HAP-1 (cell line): ENCODE measurements at places on chromosomes 16 and 17.

- no peak for DNase-seq
Measured at GRCh38 chr16:6105115-6105514, 1007.5 kb upstream of the EEF2KMT start.

DNA sequence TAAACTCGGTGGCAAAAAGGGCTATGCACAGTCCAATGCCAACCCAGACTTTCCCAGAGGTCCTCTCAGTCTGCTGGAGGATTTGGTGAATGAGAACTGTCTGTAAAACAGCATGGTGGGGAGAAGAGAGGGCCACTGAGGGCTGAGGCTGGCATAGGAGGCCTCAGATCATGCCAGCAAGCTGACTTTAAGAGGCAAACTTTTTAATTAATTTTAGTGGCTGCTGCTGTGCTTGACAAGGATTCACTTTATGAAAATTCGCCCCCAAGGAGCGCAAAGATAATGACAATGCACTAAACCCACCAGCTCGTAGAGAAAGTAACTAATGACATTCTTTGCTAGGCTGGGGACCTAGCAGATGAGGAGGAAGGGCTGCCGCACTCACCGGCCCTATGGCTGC, 15.0 kb downstream of the ABCC12 start:
- DNase-seq, result no peak

GRCh38 chr17:49640556-49640955, 37.3 kb downstream of the SPOP start:
- no peak for DNase-seq

DNA sequence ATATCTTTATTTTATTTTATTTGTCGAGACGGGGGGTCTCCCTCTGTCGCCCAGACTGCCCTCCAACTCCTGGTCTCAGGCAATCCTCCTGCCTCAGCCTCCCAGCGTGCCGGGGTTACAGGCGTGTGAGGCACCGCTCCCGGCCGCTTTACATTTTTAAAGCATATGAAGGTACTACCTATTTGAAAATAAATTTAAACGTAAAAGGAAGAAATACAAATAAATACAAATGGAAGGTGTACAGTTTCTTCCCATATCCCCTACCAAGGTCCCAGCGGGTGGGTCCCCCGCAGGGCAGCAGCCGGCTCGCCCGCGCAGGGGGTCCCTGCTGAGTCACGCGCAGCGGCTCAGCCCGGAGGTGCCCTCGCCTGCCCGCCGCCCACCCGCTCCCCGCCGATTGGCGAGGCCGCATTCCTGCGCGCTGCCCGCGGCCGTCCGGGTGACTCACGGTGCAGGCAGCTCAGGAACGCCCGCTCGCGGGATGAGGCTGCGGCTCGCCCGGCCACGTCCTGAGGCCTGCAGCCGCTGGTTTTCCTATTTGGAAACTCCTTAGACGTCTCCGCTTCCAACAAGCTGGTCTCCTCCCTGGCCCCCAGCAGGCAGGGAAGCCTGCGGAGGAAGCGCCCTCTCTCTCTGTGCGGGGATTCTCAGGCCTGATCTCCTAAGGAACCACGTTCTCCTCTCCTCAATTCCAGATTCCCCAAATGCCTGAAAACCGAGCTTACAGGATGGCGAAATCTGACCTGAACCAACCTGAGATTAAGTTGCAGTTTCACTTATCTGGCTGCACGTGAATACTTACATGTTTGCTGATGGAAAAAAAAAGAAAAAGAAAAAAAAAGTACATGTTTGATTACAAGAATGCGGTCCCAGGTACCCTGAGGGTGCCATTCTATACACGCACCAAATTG, 54.8 kb upstream of the MAP3K14 start:
- DNase-seq, result peak; percentile 77

DNA sequence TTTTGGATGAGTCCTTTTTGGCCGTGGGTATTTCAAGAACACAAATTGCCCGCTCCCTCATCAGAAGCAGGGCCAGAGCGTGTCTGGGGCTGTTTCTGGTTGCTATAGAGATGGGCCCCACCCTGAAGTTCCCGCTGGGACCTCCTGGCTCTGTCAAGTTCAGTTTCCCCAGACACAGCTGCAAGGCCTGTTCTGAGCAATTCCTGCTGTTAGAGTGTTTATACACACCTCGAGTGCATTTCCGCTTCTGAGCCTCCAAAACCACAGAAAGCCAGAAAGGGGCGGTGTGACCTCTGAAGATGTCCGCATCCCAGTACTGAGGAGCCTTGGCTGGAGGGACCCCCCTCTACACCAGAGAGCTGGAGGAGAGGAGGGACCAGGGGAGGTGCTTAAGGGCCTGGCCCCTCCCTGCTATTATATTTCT, 9.3 kb upstream of the WBP2 start:
- DNase-seq, result no peak

DNA sequence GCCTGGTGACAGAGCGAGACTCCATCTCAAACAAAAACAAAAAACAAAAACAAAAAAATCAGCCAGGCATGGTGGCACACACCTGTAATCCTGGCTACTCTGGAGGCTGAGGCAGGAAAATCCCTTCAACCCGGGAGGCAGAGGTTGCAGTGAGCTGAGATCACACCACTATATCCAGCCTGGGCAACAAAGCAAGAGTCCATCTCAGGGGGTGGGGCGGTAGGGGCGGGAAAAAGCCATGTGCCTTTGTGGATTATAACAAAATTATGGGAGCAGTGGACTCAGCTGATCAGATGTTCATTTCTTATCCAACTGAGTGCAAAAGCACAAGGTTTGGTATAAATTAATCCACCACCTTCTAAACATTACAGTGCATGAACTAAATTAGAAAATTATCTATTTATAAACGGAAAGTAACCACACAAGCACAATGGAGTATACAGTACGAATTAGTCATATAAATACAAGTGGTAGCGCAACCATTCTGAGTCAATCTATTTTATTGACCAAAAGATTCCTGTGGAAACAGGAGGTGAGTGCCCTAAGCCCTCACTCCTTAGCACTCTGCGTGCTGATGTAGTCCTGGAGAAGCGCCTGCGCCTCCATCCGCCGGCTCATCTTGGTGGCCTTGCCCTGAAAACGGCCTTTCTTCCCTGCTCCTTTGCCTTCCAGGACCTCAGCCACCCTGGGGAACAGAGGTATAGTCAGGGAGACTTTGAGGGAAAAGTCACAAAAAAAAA, 14.0 kb downstream of the AARSD1 start:
- no peak for DNase-seq

DNA sequence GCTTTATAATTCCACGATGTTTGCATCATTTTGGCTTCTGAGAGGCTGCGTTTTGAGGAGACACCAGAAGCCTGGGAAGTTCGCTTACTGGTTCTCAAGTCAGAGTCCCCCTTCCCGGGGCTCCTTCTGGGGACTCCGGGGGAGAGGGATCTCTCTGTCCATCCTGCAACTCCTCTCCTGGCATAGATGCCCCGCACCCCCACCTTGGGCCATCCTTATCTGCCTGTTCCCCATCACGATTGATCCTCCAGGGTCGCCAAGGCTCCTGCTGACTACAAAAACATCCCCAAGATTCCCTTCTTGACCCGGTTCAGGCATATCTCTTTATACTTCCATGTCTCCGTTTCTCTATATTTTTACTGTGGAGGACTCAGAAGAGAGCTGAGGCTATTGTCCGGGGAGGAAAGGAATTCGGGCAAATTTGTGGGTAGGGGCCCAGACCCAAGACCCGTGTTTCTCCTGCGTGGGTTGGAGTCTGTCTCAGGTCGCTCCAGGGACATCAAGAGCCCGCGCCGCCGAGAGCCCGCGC, 18.4 kb upstream of the HOXB13 start:
- DNase-seq, result no peak

DNA sequence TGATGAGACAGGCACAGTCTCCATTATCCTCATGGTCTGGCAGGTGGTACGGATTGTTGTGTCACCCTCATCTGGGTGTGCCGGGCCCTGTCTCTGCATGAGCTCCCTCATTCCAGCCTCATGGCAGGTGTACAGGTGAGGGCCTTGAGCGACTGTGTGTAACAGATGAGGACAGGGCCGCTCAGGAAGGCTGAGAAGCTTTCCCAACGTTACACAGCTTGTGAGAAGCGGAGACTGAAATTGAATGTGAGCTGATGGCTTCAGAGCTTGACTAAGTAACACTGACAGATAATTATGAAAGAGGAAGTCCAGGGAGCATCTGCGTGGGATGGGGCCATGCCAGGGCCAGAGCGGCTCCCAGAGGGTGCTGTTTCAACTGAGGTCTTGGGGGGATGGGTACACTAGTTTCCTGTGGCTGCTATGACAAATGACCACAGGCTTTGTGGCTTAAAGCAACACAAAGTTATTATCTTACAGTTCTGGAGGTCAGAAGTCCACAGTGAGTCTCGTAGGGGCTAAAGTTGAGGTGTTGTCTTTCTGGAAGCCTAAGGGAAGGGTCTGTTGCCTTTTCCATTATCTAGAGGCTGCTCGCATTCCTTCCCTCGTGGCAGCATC, 36.7 kb downstream of the CMIP start:
- no peak for DNase-seq

GRCh38 chr17:40517981-40518380, 16.6 kb upstream of the TNS4 start:
- no peak for DNase-seq

- no peak for DNase-seq
Measured at GRCh38 chr17:72640415-72641165, 451.9 kb downstream of the SLC39A11 start.

- no peak for DNase-seq
Measured at GRCh38 chr17:74287031-74287602, 13.1 kb downstream of the DNAI2 start.

GRCh38 chr16:85090181-85090580, 22.1 kb downstream of the CIBAR2 start:
- DNase-seq, result no peak

DNA sequence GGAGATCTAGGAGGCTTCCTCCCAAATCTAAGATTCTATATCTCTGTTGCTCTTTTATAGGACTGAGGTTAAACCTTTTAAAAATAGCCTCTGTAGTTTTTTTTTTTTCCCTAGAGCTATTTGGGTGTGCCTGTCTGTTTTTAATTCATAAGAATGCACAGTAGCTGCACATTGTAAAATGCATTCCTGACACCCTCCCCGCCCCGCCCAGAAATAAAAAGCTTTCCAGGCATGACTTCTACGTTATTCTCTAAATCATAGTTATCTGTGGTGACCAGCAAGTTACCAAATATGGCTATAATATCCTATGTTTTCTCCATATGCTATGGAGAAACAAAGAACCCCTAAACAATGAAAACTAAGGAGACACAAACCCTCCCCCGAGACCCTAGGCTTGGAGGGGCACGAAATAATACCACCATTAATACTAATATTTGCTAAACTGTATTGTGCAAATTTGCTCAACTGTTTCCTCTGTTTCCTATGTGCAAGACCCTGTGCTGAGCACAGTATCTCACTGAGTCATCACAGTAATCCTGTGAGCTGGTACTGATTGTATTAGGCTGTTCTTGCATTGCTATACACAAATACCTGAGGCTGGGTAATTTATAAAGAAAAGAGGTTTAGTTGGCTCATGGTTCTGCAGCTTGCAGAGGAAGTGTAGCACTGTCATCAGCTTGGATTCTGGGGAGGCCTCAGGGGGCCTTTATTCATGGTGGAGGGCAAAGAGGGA, 388.3 kb downstream of the CA10 start:
- DNase-seq, result no peak

GRCh38 chr16:67210069-67210937, 11.4 kb downstream of the ELMO3 start:
- DNase-seq, result no peak

- peak; percentile 42 for DNase-seq
Measured at GRCh38 chr17:8189041-8189710, 804 bp downstream of the BORCS6 start.

DNA sequence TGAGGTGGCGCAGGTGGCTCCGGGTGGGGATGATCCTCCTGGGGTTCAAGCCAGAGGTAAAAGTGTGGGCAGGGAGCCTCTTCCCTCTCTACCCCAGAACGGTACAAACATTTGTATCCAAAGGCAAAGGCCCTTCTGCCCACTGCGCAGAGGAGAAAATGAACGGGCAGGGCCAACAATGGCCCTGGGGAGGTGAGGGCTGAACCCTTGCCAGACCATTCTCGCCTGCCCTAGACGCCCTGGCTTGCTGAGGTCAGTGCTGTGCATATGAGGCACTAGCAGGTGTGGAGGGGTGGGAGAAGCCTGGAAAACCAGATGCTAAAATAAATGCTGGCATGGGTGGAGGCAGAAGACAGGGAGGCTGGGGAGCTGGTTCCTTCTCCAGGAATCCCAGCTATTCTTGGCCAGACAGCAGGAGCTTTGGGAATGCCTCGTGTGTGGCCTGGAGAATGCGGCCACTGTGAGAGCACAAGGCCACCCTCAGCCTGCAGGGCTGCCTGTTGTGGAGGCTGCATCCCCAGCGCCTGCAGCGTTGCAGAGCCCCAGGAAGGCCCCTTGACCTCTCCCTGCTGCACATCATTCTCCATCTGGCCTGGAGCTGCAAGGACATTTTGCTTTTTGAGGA, 4.5 kb downstream of the C17orf50 start:
- no peak for DNase-seq

DNA sequence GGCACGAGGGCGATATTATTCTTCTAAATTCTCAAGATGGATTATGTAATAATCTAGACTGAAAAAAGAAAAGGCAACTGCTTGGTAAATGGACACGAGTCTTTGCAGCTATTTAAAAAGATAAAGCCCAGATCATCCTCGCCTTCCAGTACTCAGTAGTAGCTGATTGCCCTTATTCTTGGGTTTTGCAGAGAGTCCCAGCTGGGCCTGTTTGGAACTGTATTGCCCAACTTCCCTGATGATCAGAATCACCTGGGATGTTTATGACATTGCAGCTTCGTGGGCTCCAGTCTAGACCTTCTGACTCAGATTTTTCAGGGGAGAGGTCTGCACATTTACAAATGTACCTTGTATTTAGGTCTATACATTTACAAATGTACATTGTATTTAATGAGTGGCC, 213.5 kb downstream of the RAB11FIP4 start:
- no peak for DNase-seq

DNA sequence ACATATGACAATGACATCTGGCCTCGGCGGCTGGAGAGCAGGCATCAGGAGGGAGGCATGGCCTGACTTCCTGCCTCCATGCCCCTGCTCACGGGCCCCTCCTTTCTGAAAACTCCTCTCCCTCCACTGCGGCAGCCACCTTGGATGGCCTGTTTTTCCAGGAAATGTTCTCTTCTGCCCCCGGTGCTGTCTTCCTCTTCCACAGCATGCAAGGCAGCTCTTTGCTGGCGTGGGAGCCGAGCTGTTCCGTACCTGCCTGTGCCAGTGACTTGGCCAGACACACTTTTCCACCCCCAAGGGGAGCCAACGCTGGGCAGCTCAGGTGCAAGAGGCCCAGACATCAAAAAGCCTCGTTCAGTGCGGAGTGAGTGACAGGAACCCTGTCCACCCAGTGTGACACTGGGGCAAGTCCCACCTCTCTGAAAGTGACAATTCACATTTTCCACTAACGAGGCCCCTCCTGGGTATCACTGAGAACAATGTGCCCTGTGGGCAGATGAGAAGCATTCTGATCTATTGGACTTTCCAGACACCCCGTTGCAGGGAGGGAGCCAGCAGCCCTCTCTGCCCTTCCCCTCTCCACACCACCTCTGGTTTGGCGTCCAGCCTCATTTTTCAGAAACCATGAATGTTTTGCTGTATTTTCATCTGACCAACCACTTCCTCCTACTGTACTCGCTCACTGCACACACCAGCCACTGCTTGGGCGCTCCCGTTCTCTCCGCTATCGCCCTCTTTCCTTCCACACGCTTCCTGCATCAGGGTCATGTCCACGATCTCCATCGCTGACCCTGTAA, 31.2 kb downstream of the NSMCE1 start:
- no peak for DNase-seq

GRCh38 chr17:18139092-18139491, 30.5 kb downstream of the MYO15A start:
- DNase-seq, result no peak
